Neural crest cell (in vitro differentiated cells): ENCODE measurements at places on chromosomes 11 and 22. TPM values are rescaled to one million over a fixed set of nuclear protein-coding genes. Genes with fewer than 3 reads are reported as not detected.

Gene SLC22A24
- total RNA-seq, result not detected in 2 replicates

Gene TENM4
- total RNA-seq, result 38.1 and 43.2 TPM in 2 replicates

DNA sequence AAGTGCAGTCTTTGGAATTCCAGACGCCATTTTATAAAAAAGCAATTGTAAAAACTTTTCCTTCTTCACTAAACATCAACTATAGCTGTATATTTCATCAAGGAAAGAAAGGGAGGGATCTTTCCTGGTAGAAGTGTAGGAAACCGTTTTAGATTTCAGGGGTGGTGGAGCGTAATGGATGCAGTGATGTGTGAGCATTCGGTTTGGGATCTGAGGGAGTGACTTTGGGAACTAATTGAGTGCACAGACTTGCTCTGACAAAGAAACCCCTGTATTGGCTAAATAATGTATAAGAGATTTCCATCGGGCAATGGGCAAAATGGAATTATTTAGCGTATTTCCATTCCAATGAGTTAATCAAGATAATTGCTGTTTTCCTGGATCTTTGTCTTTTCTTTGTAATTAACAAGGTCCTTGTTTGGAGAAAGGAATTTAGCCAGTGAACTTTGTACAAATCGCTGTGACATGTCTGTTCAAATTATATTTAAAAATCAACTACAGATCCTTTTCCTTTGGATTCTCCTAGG, 125.0 kb upstream of the NARS2 start:
- no peak overlapping the region for H3K27ac ChIP-seq
- H3K4me1 ChIP-seq, result peaks cover 4% of the 10 kb centered on the region

DNA sequence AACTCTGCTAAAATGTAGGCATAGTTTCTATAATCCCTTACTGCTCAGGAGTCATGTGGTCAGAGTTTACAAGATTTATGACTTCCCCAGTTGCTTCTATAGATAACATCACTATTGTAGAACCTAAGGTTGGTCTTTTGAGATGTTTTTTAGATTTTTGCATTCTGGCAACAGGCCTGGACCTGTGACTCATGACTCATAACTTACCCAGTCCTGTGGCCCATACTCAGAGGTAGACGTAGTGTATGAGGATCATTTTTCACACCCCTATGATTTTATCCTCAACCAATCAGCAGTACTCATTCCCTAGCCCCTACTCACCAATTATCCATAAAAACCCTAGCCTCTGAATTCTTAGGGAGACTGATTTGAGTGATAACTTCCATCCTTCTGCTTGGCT, 384.4 kb upstream of the DDI1 start:
- no peaks in the 10 kb centered on the region for H3K4me1 ChIP-seq
- DNase-seq, result no peak
- no peak overlapping the region for H3K4me3 ChIP-seq
- H3K36me3 ChIP-seq, result no peaks in the 10 kb centered on the region

- no peak for DNase-seq
- no peaks in the 10 kb centered on the region for H3K36me3 ChIP-seq
- H3K27me3 ChIP-seq, result peaks cover 17% of the 10 kb centered on the region
Measured at GRCh38 chr11:124240621-124241397, at the start of gene OR8G1. OR8G1 (plus strand) TSS chr11:124241095; CDS start chr11:124249676, 8,581 bp downstream.

GRCh38 chr11:10444725-10445315, 10.2 kb upstream of the AMPD3 start:
- no peak overlapping the region for H3K4me3 ChIP-seq
- H3K4me1 ChIP-seq, result peaks cover 6% of the 10 kb centered on the region
- no peak overlapping the region for H3K27ac ChIP-seq
- no peaks in the 10 kb centered on the region for H3K36me3 ChIP-seq
- H3K27me3 ChIP-seq, result peaks cover 21% of the 10 kb centered on the region

DNA sequence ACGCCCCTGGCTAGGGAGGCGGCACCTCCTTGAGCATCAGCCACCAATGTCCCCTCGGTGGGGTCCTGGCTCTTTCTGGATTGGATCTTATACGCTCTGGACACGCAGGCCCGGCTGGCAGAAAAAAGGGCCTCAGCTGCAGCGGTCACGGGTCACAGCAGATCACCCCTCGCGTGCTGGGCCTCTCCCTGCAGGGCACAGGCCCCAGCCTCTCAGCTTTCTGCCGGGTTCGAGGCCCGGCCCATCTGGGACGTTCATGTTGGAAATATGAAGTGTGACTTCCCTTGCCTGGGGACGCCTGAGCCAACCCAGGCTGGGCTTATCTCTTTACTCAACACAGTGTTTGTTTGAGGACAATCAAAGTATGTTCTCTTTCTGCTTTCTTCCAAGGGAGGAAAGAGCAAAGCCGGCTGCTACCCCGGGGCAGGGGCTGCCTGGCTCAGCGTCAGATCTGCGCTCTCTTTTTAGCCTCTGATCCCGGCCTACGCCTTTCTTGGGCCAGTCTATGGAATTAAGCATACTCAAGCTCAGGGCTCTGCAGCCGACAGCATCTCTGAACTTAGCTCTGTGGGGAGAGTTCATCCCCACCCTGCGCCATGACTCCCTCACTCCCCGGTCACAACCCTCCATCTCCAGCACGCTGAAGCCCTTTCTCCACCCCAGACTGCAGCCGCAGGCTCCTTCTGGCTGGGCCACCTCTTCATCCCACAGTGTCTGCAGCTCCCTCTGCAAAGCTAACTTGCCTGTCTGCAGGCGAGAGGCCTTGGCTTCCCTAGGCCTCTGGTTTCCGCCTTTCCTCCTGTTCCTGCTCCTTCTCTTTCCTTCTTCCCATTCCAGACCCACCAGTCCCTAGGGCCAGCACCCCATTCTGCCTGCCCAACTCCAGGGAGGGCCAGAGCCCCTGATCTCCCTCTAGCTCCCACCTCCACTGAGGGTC, 38.8 kb downstream of the ADAMTS15 start:
- peak overlapping the region; percentile 14 for H3K4me3 ChIP-seq
- H3K27me3 ChIP-seq, result no peaks in the 10 kb centered on the region
- H3K27ac ChIP-seq, result peak overlapping the region; percentile 96
- DNase-seq, result no peak
- H3K36me3 ChIP-seq, result no peaks in the 10 kb centered on the region

DNA sequence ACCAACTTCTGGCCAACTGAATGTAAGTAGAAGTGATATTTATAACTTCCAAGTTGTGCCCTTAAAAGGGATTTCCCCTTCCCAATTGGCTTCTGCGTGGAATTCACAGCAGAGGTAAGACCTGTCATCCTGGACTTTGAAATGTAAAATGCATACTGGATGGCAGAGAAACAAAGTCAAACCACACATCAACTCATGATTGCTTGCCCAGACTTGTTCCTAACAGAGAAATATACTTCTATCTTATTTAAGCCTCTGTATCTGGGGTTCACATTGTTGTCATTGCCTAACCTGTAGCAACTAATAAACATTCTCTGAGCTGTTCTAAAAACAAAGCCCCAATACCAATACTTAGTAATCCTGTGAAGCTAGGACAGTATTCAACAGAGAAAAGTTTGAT, 6.2 kb downstream of the ME3 start:
- peaks cover 44% of the 10 kb centered on the region for H3K4me1 ChIP-seq
- no peak overlapping the region for H3K4me3 ChIP-seq

- H3K4me3 ChIP-seq, result no peak within 1 kb of the TSS
- no peak for DNase-seq
- peak within 1 kb of the TSS; percentile 67 for H3K27ac ChIP-seq
- no peaks in the 10 kb centered on the region for H3K27me3 ChIP-seq
- H3K36me3 ChIP-seq, result no peaks in the 10 kb centered on the region
Measured at GRCh38 chr11:47378010-47378835, at the start of gene SPI1. SPI1 (minus strand) TSS chr11:47378547; CDS start chr11:47378353, 194 bp downstream.
